ENCODE measurements at places on chromosomes 1 and 21.

- DNase-seq, result no peak
Measured at GRCh38 chr1:242405947-242406346, 118.5 kb downstream of the PLD5 start.

DNA sequence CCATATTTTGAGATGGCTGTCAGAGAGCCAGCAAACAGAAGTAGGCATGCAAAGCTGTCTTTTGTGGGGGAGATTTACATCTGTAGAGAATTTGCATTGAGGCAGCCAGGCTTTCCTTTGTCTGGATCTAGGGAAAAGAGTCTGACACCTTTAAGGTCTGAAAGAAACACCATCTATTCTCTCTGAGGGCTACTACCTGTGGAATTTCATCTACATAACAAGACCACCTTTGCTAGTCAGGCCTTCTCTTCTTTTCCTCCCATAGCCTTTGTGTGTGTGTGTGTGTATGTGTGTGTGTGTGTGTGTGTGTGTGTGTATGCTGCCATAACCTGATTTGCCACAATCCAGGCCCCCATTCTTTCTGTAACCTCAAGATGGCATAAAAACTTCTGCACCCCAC, 28.4 kb upstream of the DMRTB1 start:
- DNase-seq, result no peak

GRCh38 chr1:220458936-220459335, 69.0 kb upstream of the MARK1 start:
- DNase-seq, result no peak

- peak; percentile 47 for DNase-seq
Measured at GRCh38 chr1:58848818-58849411, 65.1 kb upstream of the JUN start.

DNA sequence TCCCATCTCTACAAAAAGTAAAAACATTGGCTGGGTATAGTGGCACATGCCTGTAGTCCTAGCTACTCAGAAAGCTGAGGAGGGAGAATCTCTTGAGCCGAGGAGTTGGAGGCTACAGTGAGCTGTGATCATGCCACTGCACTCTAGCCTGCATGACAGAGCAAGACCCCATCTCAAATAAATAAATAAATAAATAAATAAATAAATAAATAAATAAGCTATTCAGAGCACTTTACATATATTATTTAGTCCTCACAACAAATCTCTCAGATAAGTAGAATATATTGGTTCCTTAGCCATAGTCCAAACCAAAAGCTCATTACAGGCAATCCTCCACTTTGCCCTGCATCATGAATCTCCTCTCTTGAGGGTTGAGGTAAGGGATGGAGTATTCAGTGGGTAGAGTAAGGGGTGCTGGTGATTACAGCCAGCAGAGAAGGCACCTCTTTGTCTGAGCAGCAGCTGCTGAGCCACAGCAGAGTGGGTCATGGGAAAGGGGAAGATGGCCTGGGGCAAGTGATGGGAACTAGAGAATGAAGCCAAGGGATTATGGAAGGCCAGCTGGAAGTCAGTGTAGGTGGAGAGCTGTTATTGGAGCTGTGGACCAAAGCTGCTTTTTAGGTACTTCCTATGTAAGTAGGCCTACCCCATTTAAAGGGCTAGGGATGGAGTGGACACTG, 115.5 kb upstream of the ZNF644 start:
- no peak for DNase-seq

DNA sequence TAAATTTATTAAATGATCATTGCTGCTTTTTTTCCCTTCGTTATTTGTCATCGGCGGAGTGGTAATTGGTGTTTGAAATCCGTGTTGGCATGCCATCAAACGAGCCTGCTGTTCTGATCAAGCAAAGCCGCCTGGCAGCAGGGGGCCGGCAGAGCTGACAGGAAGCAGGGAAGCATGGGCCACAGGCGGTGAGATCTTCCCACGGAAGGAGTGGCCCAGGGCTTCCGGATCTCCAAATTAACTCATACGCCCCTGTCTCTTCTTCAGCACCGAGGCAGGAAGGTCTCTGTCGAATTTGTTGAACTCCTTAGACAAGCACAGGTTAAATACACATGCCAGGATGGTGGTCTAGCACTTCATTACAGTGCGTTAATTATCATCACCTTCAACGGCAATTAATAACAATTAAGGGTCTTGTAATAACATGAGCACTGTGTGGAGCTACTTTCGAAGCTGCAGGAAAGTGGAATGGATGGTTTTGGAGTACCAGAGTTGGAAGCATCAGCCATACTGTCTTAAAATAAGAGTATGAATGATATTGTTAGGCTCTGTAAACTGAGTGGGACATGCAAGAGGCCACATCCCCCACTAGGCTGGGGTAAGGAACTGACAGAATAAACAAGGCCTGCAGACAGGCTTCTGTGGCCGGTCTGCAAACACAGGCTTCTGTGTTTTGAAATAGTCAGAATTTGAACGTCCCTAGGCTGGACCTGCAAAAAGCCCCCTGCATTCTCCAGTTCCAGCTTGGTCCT, 199.4 kb upstream of the DAB1 start:
- DNase-seq, result no peak

GRCh38 chr1:108692724-108693655, 880 bp downstream of the PRPF38B start:
- peak; percentile 42 for DNase-seq

- DNase-seq, result no peak
Measured at GRCh38 chr1:116580446-116581322, 9.9 kb upstream of the CD58 start.

DNA sequence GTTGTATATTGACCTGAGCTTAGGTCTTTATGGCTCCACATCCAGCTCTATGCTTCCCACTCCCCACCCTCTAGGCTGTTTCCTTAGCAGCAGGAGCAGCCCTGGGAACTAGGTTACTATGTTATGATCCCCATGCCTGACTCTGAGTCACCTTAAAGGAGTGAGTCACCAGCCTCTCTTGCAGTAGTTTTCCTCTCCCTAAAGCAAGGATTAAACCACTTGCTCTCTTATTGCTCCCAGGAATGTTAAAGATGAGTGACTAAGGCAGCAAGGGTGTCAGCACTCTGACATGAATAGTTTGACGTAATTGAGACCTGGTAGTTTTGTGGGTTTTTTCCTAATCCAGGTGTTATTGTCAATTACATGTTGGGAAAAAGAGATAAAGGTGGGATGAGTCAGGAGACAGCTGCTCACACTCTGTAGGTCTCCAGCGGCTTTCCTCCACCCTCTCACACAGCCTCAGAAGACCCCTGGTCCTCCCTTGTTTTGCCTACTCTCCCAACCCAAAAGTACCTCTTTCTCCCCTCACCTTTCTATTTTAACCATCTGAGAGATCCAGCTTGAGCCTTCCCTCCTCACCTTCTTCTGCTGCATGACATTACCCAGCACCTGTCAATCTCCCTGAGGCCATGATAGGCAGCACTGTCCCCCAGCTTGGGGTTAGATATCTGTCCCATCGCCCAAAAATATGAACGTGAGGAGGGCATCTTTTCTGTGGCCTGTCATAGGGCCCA, 369.1 kb upstream of the VAMP3 start:
- no peak for DNase-seq

GRCh38 chr21:27339902-27340301, 373.0 kb upstream of the ADAMTS5 start:
- no peak for DNase-seq

DNA sequence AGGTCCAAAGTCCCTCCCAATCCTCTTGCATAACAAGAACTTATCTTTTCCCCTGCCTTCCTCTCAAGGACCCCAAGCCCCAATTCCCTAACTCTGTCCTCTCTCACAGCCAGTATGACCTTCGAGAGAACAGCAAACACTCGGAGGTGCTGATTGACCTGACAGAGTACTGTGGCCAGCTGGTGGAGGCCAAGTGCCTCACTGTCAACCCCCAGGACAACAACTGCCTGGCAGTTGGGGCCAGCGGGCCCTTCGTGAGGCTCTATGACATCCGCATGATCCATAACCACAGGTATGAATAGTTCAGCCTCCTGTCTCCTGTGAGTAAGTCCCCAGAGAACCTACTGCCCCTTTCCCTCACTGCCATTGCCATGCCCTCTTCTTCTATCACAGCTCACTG, 29.9 kb upstream of the TMEM222 start:
- DNase-seq, result no peak
